ENCODE measurements at places on chromosomes 13 and 19. TPM values are rescaled to one million over a fixed set of nuclear protein-coding genes. Genes with fewer than 3 reads are reported as not detected.

DNA sequence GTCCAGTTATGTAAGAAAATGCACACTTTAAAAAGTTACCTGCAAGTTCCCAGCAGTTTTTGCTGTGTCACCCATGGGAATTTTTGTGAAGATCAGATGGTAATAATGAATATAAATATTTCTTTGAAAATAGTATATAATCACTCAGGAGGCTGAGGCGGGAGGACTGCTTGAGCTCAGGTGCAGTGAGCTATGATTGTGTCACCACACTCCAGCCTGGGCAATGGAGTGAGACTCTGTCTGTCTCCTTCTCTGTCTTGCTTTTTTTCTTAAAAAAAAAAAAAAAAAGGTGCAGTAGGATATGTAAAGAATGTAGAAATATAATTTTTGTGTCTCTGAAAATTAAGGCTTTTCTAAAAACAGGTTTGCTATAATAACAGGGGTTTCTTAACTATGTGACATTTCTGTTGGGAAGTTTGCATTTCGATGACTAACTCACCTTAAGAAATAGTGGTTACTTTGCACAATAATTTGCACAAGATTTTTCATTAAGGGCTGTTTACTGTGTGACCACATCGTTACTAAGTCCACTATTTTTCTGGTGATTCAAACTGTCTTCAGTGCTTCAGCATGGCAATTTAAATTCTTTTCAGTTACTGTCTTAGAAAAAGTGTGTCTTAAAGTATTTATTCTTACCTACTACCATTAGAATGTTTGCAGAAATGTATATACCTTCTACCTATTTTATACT is 37.3 kb downstream of the DNAJC3 start:
- DNase-seq = no peak

The ZNF98 gene
- not detected for total RNA-seq

The FOXA3 gene
- not detected for total RNA-seq

- no peak for DNase-seq
Observed at GRCh38 chr13:46613409-46614049, 60.6 kb downstream of the LRCH1 start.

DNA sequence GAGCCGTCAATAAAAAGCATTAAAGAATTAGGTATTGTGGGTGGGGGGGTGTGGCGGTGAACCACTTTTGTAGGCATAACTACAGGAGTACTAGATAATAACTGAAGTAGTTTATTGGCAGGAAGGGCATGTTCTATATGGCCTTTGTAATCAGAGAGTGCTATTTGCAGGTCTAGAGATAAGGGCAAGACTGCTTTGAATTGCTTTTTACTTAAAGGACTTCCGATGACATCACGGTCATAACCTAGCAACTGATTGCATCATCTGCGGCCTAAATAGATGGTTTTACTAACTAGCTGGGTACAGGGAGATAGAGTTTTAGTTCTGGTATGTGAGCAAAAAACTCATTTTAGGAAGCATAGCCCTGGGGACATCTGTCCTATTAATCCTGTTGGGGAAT is 24.7 kb downstream of the METTL21C start:
- no peak for DNase-seq
